ENCODE measurements at places on chromosomes 4 and X.

DNA sequence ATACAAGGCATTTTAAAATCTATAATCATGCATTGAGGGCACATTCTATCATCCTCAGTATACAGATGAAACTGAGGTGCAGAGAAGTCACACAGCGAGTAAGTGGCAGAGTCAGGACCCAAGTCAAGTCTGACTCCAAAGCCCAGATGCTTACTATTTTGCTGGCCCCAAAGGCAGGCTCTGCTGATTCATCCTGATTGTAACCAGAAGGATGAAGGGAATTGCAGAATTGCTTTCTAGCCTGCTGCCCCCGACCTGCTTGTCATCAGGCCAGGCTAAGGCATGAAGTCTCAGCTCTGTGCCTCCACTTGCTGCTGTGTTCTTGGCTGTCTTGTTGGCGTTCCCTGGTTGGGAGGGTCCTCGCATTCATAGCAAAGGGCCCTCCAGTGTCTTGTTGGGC lies 62.7 kb downstream of the SLC9A6 start:
- DNase-seq, result no peak

DNA sequence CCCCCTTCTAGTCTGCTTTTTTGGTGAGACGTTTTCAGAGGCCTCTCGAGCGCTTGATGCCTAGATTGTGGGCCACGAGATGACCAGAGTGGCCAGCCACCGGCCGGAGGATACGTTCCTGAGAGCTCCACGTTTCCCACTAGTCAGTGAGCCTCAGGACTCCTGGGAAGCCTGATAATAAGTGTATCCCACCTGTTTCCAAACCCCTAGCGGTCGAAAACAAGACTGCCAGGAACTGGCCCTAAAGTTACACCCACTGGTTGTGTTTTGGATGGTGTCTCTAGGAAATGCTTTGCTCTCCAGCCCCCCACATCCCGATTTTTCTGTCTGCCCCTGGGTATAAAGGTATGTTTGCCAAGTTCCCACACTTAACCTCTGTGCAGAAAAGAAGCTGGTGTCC lies 4.6 kb upstream of the RS1 start:
- DNase-seq, result no peak

DNA sequence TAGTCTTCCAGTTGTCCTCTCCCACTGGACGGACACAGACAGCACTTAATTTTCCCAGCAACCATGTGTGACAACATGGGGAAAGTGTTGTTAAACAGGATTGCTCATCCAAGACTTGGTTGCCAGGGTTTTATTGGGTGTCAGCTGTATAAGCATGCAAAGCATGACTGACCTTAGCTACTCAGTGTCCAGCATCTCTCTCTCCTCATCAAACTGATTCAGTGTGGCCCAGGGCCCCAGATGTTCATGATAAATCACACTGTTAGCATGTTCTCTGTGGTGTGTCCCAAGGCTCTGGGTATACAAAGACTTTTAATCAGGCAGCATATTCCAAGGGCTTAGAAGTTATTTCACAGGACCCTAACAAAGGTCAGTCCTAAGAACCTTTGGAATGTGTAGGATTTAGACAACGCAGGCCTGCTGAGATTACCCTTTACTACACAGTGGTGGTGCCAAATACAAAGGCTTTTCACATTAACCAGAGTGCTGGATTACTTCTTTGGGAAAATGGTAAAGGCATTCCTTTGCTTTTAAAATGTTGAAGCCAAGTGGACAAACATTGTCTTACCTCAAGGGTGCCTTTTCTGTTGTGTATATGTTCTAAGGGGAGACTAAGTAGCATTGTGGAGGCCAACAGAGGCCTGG lies 213.3 kb downstream of the GLUD2 start:
- no peak for DNase-seq

DNA sequence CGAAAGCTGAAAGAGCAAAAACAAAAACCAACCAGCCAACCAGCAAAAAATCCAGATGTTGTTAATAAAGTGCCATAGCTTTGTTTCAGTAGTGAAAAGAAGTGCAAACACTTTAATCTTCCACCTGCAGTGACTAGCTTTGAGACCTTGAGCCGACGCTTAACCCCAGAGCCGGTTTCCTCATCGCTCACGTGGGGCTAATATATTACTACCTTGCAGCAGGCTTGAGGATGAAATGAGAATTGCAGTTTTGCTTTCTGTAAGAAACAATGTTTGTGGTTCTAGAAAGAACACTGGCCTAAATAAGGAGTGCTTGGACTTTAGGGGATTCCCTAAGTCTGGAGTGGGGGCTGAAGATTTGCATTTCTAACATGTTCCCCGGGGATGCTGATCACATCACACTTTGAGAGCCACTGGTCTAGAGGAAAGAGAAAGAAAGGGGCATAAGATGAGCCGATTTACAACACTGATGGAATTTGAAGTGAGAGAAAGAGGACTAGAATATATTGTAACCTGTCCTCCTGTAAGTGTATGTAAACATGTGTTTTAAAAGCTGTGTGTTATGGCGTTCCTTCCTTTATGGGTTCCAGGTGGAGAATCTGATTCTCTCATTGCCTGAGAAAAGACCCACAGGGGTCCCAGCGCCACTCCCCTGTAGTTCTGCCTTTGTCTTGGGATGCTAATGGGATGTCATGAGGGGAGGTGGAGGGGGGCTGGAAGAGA lies 1.4 kb downstream of the FGF2 start:
- no peak for DNase-seq

GRCh38 chr4:42234817-42235216 lies 82.4 kb upstream of the BEND4 start:
- no peak for DNase-seq

GRCh38 chrX:1451251-1451660 lies 1.5 kb downstream of the ASMTL start:
- no peak for DNase-seq

DNA sequence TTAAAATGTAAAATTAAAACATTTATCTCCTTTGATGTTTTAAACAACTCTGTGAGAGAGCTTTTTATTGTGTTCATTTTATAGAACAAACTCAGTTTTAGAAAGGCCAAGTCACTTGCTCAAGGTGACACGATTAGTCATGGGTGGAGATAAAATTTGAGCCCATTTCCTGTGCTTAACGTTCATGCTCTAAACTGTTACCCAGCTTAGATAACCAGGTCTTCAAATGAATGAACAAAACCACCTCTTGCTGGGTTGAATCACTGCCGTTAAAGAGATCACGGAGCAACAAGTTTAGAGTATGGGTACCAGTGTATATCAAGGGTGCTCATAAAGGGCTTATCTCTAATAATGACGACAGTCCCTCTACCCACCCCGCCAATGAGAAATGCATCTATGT lies 10.2 kb upstream of the CASK start:
- DNase-seq, result no peak

GRCh38 chrX:136766785-136767103 lies 14.0 kb downstream of the ARHGEF6 start:
- DNase-seq, result no peak

GRCh38 chr4:67556436-67556835 lies 2.1 kb upstream of the STAP1 start:
- DNase-seq, result no peak

- no peak for DNase-seq
These were observed 30.7 kb downstream of the TSPAN5 start for GRCh38 chr4:98627531-98628257.

GRCh38 chr4:179981161-179981560 lies 2262.0 kb upstream of the TENM3 start:
- DNase-seq, result no peak

DNA sequence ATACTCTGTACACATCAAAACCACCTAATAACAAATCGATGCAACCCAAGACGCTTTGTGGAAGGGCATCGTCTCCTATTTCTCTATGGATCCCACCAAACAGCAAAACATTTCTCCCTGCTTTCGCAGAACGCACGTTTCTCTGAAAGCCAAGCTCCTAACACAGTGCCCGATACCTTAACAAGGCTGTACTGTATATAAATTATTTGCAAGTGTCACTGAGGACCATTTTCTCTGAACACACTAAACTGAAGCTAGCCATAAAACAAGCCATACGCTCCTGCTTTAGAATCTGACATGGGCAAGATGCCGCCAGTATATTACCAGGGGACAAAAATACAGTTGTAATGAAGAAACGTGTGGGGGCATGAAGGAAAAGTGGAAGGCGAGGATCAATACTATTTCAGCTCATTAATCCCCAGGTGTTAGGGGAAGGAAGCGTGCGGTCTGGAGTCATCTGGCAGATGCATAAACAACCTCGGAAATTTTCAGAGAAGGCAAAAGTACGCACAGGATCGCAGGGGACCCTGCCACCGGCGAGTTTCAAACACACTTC lies 703 bp downstream of the KCNIP4 start:
- DNase-seq, result no peak
